Amniotic stem cell (primary cell): ENCODE measurements at places on chromosomes 12 and 14.

DNA sequence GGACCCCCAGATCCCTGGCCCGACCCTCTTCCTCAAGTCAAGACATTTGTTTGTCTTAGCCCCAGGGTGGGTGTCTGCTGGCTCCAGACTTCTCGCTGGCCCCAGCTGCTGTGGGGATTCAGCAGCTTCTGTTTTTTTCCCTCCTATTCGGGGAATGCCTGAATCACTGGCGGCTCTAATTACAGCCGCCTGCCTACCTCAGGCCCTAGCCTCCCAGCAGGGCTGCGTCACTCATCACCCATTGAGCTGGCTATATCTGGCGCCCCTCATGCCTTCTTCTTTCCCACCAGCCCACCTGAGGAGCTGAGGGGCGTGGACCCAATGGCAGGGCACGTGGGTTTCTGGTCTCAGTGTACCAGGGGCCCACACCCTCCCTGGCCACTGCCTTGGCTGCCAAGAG lies 10.1 kb downstream of the KRT80 start:
- peak; percentile 51 for DNase-seq

DNA sequence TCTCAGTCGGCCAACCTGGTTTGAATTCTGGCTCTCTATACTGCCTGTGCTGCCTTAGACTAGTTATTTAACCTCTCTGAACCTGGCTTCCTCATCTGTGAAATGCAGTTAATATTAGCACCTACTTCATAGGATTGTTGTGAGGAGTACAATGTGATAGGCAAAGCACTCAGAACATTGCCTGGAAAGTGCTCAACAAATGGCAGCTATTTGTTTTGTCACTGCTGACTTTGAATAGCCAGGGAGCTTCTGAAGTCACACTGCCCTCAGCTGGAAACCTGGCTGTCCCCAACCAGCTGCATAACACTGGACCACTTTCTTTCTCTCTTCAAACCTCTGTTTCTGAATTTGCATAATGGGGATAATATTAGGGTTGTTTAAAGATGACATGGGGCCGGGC lies 9.6 kb downstream of the TMEM30B start:
- no peak for DNase-seq

DNA sequence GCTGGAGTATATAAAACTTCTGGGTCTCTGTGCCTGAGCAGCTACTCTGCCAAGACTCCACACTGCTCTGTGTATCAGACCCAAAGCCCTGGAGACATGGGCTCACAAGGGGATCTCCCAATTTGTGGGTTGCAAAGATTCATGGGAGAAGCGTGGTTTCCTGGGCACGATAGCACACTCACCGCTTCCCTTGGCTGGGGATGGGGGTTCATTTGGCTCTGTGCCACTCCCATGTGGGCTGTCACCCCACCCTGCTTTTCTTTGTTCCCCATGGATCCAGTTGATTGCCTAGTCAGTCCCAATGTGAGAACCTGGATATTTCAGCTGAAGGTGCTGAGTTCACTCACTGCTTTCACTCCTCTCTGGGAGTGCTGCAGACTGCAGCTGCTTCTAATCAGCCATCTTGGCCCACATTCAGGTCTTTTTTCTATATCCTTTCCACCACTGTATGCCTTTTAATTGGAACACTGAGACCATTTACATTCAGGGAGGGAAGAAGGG lies 40.0 kb upstream of the PCNX4 start:
- DNase-seq = no peak

DNA sequence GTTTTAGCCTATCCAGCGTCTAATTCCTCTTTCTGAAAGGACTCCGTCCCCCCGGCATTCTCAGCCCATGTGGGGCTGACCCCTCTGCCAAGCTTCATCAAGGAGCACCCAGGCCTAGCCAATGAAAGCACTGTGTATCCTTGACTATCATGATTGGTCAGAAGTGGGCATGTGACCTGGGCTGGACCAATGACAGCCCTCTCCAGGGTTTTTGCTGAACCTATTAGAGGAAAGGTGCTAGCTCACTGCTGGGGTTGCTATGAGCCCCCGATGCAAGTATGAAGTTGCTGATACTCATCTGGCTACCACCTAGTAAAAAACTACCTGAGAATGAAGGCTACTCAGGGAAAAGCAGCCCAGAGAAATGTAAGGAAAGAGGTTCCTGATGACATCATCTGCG lies 68.1 kb downstream of the LRRC74A start:
- DNase-seq = no peak

- no peak for DNase-seq
Observed at GRCh38 chr12:75545636-75546035, 34.2 kb upstream of the KRR1 start.

DNA sequence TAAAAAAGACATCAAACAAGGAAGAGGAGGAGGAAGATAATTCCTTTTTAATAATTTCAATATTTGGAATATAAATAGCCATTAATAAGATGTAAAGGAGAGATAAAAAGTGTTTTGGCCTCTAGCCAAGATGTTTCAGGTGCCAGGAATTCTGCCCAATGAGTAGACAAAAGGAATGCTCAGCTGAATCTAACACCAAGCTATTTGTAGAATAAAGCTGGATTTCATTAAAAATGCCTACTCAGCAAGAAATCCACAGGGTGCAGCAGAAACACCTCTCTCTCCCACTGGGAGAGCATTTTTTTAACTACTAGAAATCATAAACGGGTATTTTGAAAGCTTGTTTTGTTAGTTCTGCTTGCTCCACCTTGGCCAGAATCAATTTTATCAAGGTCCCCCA lies 4.1 kb upstream of the STAB2 start:
- DNase-seq = no peak

- no peak for DNase-seq
Observed at GRCh38 chr14:29140016-29140415, 373.4 kb downstream of the FOXG1 start.

- no peak for DNase-seq
Observed at GRCh38 chr12:47698055-47698454, 7.8 kb downstream of the RPAP3 start.

DNA sequence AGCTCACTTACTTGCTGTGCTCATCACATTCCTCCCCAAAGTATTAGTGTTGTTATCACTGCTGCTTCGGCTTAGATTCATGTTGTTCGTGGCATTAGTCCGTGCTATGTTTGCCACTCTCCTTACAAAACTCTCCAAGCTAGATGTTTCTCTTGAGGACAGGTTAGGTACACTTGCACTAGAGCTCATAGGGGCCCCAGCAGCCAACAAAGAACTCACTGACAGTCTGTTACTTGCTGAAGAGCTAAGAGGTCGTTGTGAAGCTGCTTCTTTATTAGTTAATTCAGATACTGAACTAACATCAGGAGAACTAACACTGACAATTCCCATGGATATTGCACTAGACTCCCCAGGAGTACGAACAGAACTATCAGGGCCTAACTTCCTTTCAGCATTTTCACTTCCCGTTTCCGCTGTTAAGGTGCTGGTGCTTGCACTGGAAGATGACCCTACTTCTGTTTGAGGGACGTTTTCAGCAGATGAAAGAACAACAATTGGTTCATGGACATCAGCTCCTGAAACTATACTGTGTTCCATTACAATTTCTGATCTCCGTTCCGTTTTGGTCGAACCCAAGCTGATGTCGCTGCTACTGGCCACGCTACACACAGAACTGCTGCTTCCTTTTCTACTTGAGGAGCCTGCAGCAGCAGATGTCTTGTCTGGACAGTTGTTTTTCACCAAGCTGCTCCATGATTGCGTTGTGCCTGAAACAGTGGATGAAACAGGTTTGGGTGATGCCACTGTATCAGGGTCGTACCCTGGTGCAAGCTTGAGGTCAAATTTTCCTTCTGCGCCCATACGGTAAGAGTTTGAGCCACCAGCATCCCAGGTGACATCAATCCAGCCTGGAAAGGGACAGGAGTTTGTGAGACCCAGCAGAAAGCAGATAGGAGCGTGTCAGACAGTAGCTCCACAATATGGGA lies 78.7 kb downstream of the HECTD1 start:
- no peak for DNase-seq

DNA sequence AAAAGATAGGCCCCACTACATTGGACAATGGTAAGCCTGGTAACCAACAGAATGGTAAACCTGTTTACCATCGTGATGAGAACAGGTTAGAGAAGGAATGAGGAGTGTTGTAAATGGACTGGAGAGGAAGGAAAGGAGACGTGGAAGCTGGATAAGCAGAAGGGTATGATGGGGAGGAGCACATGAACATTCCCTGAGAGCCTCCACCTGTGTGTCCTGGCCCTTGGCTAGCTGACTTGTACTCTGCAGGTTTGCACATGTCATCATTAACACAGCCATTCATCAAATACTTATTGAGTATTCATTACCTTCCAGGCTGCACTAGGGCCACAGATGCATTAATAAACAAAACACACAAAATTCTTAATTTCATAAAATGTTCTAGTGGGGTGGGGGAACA lies 4.3 kb upstream of the IL26 start:
- no peak for DNase-seq

GRCh38 chr14:44369401-44370123 lies 137.5 kb downstream of the FSCB start:
- no peak for DNase-seq

- DNase-seq = no peak
Observed at GRCh38 chr12:52566847-52567291, 6.8 kb downstream of the KRT74 start.

DNA sequence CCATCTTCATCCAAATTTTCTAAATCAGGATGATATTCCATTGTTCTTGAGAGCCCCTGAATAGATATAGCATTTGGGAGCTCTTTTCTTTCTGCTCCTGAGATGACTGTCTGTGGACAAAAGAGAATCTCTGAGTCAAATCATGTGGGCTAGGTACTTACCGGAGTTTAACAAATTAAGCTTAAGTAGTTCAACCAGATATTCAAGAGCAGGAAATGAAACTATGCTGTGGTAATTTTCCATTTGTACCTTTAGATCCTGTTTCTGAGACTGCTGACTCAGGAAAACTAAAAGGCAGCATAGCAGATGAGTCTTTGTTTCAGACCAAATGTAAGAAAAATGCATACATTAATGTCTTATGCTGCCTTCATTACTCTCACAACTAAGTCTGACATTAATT lies at the start of gene CLEC7A:
Gene CLEC7A (minus strand): TSS at position 158 of the 400 bp plus-strand sequence. CDS start 117 bp downstream, at position 41.
- DNase-seq = no peak

DNA sequence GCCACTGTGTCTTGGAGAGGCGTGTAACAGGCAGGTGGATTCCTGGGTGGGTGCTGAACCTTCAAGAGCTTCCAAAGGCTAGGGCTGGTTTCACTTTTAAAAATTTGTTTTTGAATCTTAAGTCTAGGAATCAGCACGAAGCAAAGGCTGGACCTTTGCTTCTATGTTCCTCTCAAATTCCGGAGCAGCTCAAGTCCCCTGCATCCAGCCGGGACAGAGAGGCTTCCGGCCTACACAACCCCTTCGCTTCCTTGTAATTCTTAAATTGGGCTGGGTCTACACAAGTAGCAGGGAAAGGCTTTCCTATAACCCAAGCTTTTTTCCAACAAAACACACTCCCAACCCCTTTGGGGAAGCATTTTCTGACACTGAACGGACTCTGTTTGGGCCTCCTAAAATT lies 8.3 kb downstream of the HOXC12 start:
- no peak for DNase-seq

GRCh38 chr12:53499266-53500141 lies at the start of gene MAP3K12:
TSS of gene MAP3K12 (minus strand) at chr12:53499458. CDS start at chr12:53487391, 12,067 bp downstream.
- DNase-seq = peak; percentile 43

GRCh38 chr12:51904951-51905470 lies 2.3 kb upstream of the ACVRL1 start:
- DNase-seq = no peak

DNA sequence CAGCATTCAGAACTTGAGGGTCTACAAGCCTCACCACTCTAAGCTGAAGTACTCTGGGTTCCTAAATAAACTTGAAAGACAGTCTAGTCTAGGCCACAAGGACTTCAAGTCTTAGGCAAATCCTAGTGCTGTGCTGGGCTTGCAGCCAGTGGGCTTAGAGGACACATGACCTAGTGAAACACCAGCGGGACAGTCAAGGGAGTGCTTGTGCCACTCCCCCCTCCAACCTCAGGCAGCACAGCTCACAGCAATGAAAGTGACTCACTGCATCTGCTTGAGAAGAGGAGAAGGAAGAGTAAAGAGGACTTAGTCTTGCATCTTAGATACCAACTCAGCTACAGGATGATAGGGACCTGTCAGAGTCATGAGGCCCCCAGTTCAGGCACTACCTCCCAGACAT lies 438.1 kb downstream of the IPO8 start:
- no peak for DNase-seq
